ENCODE measurements at places on chromosomes 2 and 18.
A peak's percentile ranks its signal among the peaks of the same experiment; 100 is the strongest.

DNA sequence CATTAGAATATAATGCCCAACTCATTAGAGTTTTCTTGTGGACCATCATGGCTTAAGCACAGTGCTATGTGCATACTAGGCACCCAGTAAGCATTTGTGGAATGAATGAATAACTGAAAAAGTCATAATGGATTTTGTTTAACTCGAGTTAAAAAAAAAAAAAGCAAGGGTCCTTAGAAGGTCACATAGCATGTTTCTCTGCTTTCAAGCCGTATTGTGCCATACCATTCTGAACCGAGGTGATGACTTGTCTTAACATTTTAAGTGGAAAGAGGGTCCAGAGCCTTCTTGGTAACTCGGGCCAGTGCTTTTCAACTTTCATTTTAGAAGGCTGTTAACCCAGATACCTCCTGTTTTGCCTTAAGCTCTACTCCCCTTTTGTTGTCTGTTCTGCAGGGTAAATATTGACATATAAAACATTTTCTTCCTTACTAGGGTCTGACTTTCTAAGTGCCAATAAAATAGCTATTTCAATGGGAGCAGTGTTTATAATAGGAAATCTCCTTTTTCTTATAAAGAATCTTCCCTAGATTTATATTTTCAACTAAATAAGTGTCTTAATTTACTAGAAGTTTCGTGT, 787 bp upstream of the ADGRF3 start:
- no peak for DNase-seq

- no peak for DNase-seq
These were observed 8.2 kb downstream of the SLC35F6 start for GRCh38 chr2:26772064-26773001.

GRCh38 chr2:19932928-19933327, 31.1 kb upstream of the TTC32 start:
- DNase-seq: no peak

- no peak for DNase-seq
These were observed 1.8 kb downstream of the WNT10A start for GRCh38 chr2:218882461-218882816.

GRCh38 chr2:31193806-31194205, 23.5 kb downstream of the CAPN14 start:
- no peak for DNase-seq

DNA sequence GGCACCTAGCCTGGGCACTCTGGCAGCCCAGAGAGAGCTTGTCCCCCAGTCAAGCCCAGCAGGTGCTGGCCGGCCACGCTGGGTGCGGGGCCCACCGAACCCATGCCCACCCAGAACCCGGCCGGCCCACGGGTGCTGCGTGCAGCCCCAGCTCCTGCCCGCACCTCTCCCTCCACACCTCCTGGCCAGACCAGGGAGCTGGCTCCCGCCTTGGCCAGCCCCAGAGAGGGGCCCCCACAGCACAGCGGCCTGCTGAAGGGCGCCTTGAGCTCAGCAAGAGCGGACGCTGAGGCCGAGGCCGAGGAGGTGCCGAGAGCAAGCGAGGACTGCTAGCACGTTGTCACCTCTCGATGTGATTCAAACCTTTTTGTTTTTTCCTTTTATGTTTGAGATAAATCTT, 407.0 kb upstream of the KCNJ3 start:
- no peak for DNase-seq

DNA sequence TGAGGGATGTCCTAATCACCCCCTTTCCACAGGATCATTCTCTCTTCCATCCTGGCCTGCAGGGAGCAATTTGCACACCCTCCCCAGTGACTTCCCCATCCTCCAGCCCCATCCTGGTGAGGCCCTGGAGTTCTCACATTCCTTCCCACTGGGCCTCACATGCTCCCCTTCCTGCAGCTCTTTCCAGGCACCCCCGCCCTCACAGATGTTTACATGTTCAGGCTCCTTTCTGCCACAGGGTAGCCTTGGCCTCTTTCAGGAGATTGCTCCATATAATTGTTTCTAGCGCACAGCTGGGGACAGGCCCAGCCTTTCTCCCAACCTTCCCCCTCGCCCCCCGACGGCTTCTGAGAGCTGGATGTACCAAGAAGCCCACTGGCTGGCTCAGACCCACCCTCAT, 288.4 kb upstream of the TRIB2 start:
- no peak for DNase-seq

- DNase-seq: no peak
These were observed 1.0 kb upstream of the TCF4 start for GRCh38 chr18:55588870-55589595.

GRCh38 chr2:29459445-29460179, 344.4 kb downstream of the CLIP4 start:
- DNase-seq: no peak

DNA sequence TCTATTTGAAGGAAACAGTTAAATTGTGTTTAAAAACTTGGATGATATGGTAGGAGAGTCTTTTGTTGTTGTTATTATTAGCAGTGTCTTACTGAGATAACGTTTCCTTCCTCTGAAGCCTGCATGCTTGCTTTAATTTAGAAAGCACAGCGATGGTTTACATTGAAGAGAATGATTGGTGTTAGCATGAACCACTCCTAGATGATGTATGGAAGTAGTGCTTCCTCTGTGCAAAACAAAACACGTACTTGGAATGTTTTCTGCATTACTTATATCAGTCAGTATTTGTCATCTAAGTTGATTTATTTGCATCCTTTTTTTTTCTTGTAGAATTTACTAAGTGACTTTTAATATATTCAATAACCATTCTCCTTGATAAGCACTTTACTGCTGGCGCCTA, 89.0 kb downstream of the UGGT1 start:
- no peak for DNase-seq

DNA sequence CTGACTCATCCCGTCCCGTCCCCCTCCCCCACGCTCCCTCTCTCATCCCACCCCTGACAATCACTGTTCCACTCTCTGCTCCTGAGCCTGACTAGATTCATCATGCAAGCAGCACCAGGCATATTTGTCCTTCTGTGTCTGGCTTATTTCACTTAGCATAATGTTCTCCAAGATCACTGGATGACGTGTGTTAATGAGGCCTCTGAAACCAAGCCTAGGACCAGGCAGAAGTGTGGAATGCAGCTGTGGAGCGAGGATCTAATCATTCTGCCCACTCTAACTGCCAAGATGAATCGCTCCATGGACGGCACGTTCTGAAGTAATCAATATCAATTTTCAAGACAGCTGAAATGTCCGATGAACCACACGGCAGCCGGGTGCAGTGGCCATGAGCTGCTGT, 122.4 kb upstream of the ZNF236 start:
- DNase-seq: no peak

DNA sequence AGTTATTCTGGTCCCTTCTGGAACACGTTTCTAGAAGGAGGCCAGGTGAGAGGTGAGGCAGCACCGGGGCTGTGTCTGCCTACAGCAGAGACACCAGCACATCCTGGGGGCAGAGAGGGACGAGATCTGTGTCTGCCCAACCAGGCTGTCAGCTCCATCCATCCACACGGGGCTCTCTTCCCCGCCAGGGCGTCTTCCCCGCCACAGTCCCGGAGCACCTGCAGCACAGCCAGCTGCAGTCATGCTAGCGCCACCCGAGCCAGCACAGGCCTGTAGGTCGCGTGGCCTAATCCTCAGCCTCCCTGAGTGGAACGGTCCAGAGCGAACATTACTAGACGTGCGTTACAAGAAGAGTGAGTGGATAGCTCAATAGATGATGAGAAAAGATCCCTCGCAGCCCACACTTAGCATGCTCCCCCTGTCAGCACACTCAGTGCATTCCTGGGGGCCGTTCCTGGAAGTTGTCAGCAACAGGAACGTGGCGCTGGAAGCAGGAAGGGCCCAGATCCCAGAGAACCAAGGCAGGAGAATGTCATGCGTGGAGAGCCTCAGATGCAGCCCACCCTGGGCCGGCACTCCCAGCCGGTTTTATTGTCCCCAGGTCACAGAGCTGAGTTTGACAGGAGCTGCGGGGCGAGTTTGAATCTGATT, 179.0 kb downstream of the TWIST2 start:
- no peak for DNase-seq

DNA sequence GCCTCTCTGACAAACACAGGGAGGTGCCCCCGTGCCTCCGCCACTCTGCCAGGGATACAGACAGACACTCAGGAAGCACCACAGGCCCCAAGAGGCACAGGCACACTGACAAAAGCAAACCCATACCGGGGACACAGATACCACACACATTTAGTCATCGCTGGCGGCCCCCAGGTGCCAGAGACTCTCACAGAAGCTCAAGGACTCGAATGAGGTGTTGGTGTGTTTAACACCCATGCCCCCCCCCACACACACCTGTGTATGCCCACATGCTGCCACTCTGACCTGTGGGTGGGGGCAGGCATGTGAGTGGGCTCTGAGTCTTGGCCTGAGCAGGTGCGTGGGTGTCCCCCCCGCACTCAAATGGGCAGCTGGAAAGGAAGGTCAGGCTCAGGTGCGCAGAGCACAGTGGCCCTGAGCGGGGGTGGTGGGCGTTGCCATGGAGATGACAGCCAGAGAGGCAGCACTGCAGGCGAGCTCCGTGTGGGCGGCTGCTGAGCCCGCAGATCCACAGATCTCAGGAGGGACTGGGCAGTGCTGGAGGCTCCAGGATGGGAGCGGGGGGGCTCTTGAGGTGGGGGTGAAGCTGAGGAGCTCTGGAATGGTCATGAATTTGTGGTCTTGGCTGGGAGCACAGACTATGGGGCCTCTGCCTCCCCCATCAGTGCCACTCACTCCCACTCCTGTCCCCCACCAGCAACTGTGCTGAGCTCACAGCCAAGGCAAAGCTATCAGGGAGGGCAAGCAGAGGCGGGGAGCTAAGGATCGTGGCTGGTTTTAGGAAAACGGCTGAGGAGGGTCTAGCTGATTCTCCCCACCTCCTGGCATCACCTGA, 73.9 kb upstream of the TAF1B start:
- DNase-seq: peak; percentile 35

DNA sequence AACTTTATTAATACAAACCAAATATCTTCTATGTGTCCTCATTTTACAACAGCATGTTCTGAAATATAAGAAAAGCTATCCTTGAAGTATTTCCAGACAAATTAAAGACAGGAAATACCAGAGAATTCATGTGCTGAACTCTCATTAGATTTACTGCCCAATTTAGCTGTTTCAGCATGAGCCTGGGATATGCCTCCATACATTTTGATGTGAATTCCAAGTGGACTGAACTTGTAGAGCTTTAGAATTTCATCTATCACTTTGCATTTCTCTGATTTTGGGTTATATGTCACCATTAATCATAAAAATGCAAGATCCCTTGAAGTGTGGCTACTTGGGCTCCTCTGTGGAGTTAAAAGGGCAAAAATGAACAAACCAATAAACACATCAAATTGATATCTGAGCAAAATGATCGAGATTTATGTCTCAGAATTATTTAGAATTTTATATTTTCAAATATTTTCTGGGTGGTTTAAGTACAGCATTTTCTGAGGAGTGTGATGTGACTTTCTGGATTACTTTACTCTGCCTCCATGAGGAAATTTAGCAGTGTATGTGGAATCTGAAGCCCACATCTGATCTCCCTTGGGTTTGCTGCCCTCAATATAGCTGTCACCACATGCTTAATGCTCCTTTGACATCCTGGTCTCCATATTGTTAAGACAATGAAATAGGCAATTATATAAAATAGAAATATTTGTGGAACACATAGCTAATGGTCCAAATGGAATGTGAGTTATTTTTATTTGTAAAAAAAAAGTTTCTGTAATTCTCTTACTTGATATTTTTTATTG, 206.6 kb upstream of the RBMS1 start:
- no peak for DNase-seq

- no peak for DNase-seq
These were observed 8.0 kb downstream of the SP100 start for GRCh38 chr2:230423851-230424458.

- no peak for DNase-seq
These were observed 13.8 kb downstream of the MMADHC start for GRCh38 chr2:149573760-149574159.

DNA sequence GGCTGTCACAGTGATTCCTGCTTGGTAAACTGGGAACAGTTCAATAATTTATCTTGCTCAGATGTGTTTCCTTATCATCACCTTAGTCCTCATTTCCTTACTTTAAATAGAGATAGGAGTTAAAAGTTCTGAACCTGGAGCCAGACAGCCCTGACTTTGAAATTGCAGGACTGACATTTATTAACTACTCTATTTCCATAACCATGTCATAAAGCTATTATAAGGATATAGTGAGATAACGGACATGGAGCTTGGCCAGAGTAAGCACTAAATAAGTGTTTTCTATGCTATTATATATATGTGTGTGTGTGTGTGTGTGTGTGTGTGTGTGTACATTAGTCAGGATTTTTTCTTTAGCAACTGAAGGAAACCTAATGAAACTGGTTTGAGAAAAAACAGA, 13.1 kb downstream of the NT5DC4 start:
- no peak for DNase-seq

- no peak for DNase-seq
These were observed 318.5 kb downstream of the FBXO15 start for GRCh38 chr18:73829146-73829545.

- DNase-seq: no peak
These were observed 1.7 kb downstream of the EVA1A start for GRCh38 chr2:75558786-75559679.

DNA sequence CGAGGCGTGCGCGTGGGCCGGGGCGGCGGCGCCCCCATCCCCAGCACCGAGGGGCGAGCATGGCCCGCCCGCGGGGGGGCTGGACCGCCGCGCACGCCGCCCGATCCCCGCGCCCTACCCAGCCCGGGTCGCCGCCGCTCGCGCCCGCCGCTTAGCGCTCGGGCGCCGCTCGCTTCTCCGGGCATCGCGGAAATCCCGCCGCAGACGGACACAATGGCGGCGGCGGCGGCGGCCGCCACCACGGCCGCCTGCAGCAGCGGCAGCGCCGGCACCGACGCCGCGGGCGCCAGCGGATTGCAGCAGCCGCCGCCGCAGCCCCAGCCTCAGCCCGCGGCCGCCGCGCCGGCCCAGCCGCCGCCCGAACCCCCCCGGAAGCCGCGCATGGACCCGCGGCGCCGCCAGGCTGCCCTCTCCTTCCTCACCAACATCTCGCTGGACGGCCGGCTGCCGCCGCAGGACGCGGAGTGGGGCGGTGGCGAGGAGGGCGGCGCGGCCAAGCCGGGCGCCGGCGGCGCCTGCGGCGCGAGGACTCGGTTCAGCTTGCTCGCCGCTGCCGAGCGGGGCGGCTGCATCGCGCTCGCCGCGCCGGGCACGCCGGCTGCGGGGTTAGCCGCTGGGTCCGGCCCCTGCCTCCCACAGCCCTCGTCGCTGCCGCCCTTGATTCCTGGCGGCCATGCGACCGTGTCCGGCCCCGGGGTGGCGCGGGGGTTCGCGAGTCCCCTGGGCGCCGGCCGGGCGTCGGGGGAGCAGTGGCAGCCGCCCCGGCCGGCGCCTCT, 453 bp downstream of the CABLES1 start:
- peak; percentile 30 for DNase-seq

DNA sequence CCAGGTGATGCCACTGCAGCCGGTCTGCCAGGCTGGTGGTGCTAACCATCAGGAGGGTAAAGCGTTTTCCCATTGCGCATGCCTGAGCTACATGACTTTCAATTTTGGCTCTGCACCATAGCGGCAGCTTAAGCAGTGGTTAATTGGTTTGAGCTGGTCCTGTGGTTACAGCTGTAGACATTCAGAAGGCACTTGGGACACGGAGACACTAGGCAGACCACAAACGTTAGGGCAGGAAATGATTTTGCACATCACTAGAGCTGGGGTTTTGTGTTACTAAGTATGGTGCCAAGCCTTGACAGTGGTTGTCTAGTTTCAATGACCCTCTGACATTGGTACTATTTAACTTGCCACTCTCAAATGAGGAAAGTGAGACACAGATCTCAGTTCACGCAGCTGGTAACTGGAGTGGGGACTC, 28.9 kb upstream of the CNOT11 start:
- DNase-seq: peak; percentile 41
